Activated CD4-positive, alpha-beta T cell treated with anti-CD3 and anti-CD28 coated beads for 24 hours (primary cell): ENCODE measurements at places on chromosomes 1 and 21.

DNA sequence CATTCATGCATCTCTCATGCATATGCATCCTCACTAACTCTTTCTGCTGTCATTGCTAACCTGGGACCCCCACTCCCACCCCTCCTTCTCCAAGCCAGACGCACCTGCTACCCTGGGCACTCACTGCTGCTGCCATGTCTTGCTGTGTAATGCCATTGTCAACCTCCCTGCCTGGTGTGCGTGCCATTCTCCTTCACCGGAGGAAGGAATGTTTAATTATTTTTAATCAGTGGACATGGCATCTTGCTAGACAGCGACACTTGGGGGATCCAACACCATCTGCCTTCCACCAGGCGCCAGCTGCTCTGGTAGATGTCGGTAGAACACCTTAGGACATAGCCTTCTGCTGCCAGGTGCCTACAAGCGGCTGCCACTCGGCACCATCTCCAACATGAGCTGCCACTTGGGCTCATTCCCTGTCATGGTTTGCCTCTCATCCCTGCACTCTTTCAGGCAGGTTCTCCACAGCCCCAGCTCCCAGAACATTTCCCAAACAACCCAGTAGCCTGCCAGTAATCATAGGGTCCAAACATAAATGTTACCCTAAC, 306.9 kb downstream of the TTLL7 start:
- no peak for DNase-seq

DNA sequence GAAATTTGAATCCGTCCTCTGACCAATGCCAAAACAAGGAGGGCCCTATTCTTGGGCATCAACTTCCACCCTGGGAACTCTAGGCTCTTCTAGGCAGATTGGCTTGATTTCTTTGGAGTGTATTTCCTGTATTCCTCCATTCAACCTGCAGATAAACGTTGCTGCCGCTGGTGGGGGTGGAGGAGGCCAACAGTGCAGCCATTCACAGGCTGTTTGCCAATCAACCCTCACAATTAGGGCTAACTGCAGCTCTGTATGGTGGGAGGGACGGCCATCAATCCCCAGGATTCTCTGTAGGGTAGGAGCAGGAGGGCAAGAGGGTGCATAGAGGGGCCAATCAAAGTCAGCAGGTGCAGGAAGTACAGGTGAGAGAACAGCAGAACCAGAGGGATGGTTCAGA, 273.1 kb upstream of the PROX1 start:
- DNase-seq = no peak

GRCh38 chr1:218390618-218391017, 45.5 kb downstream of the TGFB2 start:
- DNase-seq = no peak

DNA sequence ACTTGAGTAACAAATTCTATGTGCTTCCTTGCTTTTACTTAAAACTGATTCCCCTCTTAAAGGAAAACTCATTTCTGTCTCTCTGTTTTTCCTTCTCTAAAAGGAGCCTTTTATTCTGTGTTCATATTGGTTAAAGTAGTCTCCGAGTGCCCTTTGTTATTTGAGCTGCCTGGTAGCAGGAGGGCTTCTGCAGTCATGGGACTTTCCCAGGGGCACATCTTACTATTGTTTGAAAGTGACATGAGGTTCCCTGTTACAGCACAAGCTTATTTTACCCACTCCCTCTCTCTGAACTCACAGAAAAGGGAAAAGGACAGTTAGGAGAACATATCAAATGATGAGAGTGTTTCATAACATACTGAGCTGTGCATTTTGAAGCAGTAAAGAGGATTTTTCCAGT, 58.1 kb upstream of the ANGPTL1 start:
- DNase-seq = no peak

DNA sequence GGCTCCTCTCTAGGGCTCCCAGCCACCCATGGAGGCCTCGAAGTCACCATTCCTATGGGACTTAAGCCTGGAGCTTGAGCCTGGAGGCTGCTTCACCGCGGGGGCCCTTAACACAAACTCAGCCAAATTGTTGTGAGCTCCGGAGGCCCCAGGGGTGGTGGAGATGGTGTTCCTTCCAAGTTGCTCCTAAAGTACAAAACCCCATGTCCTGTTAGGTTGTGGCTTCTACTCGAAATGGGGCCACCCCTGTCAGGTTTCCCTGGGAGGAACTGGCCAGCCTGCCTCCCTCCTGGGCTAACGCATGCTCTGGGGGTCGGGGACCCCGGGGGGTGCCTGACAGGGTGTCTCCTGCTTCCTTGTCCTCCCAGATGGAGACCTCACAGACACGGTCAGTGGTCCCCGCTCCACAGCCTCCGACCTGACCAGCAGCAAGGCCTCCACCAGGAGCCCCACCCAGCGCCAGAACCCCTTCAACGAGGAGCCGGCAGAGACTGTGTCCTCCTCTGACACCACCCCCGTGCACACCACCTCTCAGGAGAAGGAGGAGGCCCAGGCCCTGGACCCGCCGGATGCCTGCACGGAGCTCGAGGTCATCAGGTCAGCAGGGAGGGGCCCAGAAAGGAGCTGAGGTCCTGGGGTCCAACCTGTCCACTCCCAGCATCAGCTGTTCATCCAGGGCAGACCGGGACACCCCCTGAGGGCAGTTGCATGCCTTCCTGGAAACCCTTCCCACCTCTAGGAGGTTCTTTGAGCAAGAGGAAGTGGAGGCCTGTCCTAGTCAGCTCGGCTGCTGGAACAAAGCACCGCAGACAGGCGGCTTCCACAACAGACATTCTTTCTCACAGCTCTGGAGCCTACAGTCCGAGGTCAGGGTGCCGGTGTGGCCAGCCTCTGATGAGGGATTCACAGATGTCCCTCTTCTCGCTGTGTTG, 10.8 kb upstream of the SLC25A34 start:
- no peak for DNase-seq

GRCh38 chr1:61746813-61747212, 4.5 kb downstream of the PATJ start:
- DNase-seq = no peak
